ENCODE measurements at places on chromosomes 12 and 14.
A peak's percentile ranks its signal among the peaks of the same experiment; 100 is the strongest.

DNA sequence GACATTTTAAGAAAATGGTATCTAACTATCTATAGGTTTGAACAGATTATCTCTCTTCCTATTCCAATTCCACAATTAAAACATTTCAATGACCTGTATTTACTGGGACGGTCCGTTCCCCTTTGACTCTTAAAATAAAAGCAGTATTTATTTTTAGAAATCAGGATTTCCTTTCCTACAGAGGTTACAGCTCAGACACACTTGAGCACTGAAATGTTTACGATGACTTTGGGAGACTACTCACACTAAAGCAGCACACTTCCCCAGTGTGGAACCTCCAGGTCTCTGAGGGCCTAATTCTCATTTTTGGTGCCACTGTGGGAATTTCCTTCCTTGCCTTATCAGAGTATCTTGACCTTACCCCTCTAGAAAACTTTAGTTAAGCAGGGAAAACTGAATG, 181.8 kb downstream of the PRKD1 start:
- DNase-seq = no peak

DNA sequence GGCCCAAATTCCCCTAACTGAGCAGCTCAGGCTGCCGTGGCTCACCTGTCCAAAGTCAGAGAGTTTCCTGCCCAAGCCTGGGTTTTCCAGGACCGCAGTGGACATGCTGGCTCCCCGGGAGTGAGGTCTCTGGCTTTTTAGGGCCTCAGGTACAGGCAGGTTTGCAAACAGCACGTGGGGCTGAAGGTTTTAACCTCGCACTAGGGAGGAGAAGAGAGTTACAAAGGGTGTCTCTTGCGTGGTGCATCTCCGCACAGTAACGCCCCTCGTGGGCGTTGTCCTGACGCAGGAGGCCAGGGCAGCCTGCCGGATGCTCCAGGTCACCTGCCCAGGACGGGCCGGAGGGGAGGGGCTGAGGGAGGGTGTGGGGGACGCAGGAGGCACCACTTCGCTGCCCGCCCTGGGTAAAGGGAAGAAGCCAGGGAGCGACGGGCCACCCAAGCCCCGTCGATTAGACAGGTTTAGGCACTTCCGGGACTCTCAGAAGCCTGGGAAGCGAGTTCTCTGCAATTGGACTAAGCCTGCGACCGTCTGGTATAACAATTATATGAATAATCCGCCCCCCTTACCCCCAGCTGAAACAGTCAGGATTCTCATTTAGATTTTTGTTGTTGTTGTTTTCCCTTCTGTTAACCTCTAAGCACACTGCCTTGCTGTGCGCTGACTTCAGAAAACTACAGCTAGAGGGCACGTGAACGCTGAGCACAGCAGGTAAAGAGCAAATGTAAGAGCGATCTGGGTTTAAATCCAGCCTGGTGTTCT, at the start of gene PAH:
Gene PAH, minus strand, starts transcription at position 219 of the 762 bp plus-strand sequence. Its CDS starts 114 bp downstream, at position 105.
- DNase-seq = peak; percentile 64

DNA sequence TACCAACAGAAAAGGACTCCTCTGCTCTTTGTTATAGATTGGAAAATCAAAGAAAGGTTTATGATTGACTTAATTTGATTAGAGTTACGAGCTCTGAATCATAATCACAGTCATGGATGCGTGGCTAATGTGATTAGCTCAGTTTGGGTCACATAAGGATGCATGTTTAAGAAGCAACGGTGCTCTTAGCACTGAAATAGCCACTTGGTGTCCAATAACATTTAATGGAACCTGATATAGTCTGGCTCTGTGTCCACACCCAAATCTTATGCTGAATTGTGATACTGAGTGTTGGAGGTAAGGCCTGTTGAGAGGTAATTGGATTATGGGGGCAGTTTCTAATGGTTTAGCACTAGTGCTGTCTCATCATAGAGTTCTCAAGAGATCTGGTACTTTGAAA, 501.6 kb downstream of the SLC6A15 start:
- no peak for DNase-seq

- DNase-seq = no peak
These were observed 493 bp downstream of the HOXC5 start for GRCh38 chr12:54033106-54033979.

DNA sequence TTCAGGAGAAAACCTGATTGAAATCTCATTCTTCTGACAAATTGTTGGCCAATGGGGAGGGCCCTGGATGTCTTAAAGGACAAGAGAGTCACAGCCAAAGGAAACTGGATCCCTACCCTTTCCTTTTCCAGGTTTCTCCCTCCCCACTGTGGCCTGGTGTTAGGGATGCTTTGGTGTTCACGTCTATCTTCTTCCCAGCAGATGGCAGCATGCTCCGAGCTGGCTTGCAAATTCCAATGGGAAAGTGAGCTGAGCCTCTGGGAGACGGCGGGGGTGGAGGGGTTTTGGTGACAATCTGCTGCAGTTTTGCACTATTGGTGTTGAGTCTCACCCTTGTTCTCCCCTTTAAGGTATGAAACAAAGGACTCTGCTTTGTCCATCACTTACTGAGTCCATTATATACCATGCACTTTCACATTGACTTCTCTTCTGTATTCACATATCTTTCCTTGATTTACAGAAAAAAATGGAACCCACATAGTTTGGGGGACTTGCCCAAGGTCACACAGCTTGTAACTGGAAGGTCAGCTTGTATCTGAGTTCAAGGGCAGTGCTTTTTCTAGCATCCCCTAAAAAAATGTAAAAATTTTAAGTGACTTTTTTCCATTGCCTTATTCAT, 39.3 kb downstream of the CCDC177 start:
- DNase-seq = peak; percentile 89

- DNase-seq = no peak
These were observed 23.6 kb upstream of the KCNH3 start for GRCh38 chr12:49515266-49515665.

GRCh38 chr12:97642911-97643310, 180.3 kb downstream of the RMST start:
- peak; percentile 70 for DNase-seq

GRCh38 chr14:101849125-101849524, 87.6 kb downstream of the PPP2R5C start:
- DNase-seq = no peak
